Spinal cord (tissue), 10 donors: ENCODE measurements at places on chromosomes 1 and 21. TPM values are rescaled to one million over a fixed set of nuclear protein-coding genes. Genes with fewer than 3 reads are reported as not detected.

The RNF19B gene
- 13.6 TPM for total RNA-seq

DNA sequence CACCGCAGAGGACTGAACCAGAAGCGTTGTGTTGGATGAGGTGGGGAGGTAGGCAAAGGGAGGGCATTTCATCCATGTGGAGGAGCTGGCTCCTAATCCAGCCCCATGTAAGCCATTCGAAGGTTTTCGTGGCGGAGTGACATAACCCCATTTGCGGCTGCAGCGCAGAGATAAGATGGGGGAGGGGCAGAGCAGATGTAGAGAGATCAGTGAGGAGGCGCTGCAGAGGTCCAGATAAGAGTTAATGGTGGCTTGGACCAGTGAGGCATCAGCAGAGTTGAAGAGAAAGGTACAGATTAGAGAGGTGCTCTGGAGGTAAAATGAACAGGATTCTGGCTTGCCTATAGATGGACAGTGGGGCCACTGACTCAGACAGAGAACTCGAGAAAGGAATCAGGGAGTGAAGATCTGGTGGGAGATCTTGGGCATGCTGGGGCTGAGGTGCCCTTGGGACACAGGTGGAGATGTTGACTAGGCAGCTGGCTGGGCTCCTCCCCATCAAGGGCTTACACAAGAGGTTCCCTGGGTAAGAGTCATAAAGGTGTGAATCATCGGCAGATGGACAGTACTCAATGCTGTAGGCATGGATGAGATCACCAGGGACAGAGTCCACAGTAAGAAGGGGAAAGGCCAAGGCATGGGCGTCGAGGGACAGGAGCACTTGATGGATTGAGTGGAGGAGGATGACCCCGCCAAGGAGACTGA, 7.8 kb upstream of the PTPRF start:
- DNase-seq = no peak

The C1orf87 gene
- total RNA-seq = 1.8 TPM

GRCh38 chr1:7691576-7691975, 79.5 kb upstream of the VAMP3 start:
- no peak for DNase-seq

- no peak for DNase-seq
Measured at GRCh38 chr1:71618191-71618590, 537.4 kb upstream of the ZRANB2 start.

The SLFNL1 gene
- 0.66 TPM for total RNA-seq

DNA sequence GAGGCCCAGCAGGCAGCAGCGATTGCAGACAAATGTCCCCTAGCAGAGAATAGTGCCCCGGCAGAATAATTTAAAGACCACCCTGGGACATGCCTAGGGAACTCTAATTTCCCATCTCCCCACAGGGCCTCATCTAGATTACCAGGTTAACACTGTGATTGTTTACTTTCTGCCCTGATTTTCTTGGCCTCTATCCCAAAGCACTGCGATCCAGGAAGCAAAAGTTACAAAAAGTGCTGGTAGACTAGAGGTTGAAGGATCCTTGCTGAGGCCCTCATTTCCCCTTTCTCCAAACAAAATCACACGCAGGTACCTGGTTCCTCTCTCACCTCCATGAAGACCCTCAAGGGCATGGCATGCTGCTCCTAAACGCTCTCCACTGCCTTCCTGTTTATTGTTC, 229.7 kb downstream of the C1orf94 start:
- no peak for DNase-seq

The SYNC gene
- total RNA-seq = 17.2 TPM

The NPR1 gene
- total RNA-seq = 1.7 TPM

The CDKN2C gene
- total RNA-seq = 17.1 TPM

The TRNP1 gene
- total RNA-seq = 9.3 TPM

The OR6N1 gene
- not detected for total RNA-seq

DNA sequence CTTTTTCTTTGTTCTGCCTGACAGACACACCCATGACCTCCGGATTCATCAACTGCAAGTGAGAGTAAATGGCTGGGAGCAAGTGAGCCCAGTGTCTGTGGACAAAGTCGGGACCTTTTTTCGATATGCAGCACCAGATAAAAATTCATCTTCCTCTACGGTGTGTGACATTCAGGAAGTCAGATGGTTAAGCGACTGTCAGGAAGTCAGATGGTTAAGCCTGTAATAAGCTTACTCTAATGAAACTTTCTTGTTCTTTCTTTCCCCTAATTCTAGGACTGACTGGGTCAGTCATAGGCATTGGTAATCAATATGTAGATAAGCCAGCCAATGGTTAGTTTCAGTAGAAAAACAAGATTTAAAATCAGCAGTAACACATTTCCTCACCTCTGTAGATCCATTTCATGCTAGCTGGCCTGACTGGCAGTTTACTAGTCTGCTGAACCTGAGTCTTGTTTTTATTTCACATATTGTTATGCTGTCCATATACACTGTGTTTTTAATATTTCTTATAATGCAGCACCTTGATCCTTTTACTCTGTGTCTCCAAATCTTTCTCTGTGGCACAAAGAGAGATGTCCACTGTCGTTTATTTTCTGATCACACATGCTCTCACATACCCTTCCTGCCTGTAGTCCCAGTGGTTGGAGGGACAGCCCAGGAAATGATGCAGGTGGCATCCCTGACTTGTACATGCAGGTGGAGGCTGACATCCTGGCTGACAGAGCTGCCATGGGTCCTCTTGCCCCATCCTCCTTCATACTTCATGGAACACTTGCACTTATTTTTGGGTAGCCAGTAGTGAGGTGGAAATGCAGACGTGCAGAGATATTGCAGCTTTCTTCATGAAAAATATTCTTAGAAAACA, 115.8 kb downstream of the VPS13D start:
- no peak for DNase-seq
